ENCODE measurements at places on chromosomes 3 and 15. TPM values are rescaled to one million over a fixed set of nuclear protein-coding genes. Genes with fewer than 3 reads are reported as not detected.

Gene APOD
- not detected for total RNA-seq

Gene SOX14
- total RNA-seq = not detected

Gene HTR3E
- total RNA-seq = not detected

Gene REC114
- not detected for total RNA-seq

Gene RPUSD2
- total RNA-seq = 17.6 TPM

DNA sequence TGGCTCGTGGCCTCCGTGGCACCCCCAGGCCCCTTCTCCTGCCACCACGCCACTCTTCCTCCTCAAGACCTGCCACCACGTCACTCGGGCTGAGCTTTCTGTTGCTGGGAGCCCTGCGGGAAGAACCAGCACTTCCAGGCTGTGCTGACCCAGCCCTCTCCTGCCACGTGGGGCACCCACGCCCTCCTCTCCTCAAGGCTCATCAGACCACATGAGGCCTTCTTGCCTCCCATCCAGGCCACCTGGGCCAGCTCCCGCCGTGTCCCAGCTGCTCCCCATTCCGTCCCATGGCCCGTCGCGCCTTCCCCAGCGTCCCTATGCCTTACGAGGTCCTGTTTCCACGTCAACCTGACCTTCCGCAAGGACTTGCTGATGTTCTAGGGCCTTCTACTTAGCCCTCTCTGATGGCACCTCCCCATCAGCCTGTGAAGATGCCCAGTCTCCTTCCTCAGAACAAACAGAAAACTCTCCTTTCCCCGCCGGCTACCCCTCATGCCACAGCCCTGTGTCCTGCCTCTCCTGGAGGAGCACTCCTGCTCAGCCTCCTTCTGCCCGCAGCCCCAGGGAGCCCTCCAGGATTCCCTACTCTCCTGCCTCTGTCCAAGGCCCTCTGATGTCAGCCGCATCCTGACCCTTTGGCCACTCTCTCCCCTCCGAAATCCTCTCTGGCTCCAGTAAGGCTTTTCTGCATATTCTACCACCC is 71.1 kb upstream of the BLM start:
- no peak for DNase-seq

DNA sequence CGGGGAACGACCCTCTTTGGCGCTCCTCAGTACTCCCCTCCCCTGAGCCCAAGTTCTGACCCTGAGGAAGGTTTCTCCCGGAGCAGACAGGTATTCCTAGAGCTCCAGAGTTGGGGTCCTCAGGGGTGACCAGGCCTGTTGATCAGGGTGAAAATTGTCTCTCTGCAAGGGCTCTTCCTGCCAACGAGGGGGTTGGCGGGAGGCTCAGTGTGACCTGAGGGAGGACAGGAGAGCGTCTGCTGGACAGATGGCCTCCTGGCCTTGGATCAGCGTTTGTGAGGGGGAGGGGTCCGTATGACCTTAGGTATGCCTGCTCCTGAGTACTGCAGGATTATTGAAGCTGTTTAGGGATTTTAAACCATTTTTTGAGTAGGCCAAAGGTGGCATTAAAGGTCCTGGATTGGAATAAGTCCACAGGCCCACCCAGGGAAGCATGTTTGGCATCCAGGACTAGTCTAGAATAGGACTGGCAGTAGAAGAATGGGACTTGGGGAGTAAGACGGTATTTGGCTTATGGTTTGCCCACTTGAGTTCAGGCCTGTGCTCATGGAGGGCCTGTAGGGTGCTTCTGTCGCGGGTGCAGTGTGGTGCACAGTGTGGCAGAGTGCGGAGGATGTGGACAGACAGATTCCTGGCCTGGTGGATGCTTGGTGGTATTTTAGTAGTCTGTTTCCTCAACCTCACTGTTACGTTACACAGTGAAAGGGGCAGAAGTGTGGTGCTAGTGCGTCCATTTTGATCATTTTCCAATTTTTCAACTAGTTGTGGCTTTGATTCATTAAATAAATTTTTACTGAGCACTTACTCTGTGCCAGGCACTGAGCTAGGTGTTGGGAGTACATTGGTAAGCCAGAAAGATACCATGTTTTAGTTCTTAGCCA is 959 bp downstream of the ZNF592 start:
- no peak for DNase-seq

Gene CLDN18
- not detected for total RNA-seq

Measured in kidney epithelial cell (primary cell).